ENCODE measurements at places on chromosomes 12 and 14.
A peak's percentile ranks its signal among the peaks of the same experiment; 100 is the strongest.

DNA sequence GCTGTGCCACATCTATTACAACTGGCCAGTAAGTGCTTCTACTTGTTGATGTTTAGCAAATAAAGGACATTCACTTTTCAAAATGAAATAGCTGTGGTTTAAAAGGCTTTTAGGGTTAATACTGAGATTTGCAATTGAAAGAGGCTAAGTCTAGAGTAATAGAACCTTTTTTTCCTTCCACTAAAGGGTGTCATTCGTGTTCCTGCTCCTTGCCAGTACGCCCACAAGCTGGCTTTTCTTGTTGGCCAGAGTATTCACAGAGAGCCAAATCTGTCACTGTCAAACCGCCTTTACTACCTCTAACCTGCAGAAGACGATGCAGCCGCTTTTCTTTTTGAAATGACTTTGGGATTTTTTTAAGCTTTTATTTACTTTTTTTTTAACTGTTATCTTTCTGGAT lies 33.6 kb downstream of the PIWIL1 start:
- no peak for DNase-seq

DNA sequence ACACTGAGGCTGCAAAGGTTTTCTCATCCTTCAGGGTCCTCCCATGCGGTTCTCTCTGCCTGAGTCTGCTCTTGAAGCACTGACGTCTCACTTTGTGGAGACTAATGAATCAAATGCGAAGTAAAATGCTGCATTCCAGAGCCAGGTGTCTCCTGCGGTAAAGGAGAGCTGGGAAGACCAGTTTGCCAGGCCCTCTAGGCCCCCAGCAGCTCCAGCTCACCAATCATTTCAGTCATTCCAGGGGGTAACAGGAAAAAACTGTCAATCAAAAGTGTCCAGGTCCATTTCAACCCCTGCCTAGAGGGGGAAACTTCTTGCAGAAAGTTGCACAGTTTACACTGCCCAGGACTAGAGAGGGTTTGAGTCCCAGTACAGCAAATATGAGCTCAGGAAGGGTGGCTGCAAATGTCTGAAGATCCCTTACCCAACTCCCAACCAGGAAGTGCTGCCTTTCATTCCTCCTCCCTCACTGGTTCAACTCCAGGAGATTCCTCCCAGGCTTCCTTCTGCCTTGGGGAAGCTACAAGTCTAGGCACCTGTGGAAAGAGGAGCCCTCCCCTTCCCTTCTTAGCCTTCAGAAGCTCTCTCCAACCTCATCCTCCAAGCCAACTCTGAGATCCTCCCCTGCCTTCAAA lies 2.7 kb upstream of the NXPH4 start:
- no peak for DNase-seq

GRCh38 chr14:79278286-79278797 lies 933.0 kb downstream of the DIO2 start:
- no peak for DNase-seq

DNA sequence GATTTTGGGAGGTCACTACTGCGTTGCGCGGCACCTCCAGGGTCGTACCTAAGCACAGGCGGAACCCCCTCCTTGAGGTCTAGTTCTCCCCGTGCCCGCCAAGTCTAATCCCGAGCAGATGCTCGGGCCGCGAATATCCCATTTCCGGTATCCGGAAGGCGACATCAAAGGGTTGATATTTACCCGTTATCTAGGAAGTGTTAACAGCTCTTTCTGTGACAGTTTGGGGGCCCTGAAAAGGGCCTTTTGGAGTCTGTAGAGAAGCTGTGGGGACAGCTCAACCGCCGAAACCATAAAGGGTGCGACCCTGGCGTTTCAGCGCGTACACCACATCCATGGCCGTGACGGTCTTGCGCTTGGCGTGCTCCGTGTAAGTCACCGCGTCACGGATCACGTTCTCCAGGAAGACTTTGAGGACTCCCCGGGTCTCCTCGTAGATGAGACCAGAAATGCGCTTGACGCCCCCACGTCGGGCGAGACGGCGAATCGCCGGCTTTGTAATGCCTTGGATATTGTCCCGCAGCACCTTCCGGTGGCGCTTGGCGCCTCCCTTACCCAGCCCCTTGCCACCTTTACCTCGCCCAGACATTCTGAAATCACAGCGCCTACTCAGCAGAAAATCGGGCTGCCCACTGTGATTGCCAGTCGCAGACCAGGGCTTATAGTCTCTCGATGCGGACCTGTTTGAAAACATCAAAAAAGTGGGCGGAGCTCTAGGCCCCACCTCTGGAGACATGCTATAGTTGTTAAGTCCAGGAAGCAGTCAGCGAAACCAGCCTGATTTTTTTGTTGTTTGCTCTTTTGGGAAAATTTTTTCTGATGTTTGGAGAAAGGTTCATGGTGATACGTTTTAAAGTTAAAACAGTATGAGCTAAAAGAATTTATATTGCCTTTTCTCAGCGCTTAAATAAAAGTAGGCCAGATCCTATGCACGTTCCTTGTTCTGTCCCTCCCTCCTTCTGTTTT lies 32.5 kb downstream of the WBP11 start:
- peak; percentile 92 for DNase-seq

DNA sequence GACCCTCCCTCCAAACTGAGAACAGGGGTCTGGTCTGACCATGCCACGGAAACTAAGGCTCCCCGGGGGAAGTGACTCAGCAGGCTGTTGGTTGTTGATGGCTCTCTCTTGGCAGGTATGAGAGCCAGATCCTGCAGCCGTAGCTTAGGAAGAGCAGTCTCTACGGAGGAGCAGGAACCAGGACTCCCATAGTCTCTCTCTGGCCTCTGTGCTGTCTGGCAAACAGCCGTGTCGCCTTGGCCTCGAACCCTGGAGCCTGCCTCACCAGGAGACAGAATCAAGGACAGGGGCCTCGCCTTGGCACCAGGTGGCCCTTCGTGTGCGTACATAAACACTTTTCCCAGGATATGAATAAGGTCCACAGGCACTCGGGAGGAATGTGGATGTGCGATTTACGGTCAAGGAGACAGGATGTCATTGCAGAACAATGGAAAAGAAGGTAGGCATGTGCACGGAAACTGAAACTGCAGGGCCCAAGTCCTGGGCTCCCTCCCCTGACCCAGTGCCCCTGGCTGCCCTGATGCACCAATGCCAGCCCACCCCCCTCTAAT lies 7.9 kb downstream of the VWF start:
- no peak for DNase-seq

GRCh38 chr14:31084385-31084784 lies 58.2 kb upstream of the STRN3 start:
- no peak for DNase-seq

DNA sequence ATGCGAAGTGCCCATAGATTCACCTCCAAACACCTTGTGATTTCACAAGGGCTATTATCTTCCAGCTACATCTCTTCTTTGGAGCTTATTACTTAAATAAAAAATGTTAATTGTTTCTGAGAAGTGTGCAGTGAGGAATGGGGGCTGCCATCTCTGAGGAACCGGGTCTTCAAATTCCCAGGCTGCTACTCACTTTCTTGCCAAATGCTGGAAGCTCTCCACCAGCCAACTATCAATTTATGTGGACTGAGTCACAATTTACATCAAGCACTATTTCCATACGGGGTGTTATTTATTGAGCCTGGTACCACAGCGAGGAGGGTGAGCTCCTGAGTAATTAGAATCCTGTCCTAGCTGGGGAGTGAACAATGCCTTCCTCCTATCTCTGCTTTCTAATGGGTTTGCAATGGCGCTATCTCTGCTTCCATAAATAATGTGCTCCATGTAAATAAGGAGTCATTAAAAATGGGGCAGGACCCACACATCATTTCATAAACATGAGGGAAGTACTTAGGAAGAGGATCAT lies 898.3 kb downstream of the VRK1 start:
- DNase-seq: no peak

GRCh38 chr14:31827325-31827724 lies 249.8 kb upstream of the ARHGAP5 start:
- no peak for DNase-seq

DNA sequence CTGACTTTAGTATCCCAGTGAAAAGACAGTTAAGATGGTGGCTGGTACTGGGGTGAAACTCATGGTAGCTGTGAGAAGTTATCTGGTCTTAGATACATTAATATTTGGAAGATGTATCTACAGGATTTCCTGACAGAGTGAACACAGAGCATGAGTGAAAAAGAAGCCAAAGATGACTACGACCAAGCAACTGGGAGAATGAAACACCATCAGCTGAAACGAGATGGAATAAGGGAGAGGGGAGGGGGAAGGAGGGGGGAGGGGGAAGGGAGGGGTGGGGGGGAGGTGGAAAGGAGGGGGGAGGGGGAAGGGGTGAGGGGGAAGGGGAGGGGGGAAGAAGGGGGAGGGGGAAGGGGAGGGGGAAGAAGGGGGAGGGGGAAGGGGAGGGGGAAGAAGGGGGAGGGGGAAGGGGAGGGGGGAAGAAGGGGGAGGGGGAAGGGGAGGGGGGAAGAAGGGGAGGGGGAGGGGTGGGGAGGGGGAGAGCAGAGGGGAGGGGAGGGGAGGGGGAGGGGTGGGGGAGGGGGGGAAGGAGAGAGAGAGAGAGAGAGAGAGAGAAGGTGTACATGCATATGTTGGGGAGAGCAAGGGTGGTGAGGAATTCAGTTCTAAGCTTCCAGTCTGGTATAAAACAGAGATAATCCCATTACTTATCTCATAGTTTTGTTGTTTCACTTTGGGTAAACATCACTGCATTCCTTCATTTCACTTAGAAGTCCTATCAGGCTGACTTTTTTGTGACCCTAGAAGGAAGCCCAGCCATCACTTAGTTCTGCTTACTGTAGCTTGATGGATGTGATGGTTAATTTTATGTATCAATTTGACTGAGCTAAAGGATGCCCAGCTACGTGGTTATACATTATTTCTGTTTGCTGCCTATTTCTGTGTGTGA lies 73.9 kb downstream of the SPPL3 start:
- DNase-seq: no peak

DNA sequence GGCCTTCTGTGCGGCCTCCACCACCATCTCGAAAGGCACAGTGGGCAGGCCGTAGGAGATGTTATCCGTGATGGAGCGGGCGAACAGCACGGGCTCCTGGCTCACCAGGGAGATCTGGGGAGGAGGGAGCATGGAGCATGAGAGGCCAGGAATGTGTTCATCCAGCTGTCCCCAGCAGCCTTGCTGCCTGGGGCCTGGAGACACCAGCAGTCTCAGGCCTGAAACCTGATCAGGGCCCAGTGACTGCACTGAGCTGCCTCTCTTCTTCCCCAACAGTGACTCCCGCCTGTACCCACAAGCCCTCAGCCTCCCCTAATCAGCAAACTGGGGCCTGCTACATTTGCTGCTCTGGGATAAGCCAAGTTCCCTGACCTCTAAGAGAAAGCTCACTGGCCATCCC lies 30.9 kb downstream of the ABCB9 start:
- no peak for DNase-seq

DNA sequence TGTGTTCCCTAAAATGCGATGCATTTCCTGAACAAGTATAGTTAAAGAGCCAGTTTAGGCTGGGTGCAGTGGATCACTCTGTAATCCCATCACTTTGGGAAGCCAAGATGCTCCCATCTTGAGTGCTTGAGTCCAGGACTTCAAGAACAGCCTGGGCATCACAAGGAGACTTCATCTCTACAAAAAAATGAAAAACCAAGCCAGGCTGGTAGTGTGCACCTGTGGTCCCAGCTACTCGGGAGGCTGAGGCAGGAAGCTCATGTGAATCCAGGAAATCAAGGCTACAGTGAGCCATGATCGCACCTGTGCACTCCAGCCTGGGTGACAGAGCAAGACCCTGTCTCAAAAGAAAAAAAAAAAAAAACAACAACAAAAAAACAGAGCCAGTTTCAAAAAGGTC lies 26.3 kb downstream of the HECTD1 start:
- DNase-seq: no peak

DNA sequence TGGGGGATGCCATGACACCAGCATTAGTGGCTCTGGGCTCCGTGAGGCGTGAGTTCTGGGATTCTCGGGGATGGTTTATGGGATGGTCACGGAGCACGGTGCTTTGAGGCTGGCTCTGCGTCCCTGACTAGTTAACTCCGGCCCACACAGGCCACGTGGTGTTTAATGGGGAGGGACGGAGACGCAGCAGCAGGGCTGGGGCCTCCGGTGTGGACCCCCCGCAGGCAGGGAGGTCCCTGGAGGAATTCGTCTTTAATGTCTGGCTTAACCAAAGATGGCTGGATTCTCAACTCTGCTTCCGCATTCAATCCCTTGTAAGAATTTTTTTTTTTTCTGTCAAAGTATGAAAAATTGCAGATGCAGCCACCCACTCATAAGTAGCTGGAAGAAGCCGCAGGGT lies 86.4 kb upstream of the RFLNA start:
- DNase-seq: no peak

DNA sequence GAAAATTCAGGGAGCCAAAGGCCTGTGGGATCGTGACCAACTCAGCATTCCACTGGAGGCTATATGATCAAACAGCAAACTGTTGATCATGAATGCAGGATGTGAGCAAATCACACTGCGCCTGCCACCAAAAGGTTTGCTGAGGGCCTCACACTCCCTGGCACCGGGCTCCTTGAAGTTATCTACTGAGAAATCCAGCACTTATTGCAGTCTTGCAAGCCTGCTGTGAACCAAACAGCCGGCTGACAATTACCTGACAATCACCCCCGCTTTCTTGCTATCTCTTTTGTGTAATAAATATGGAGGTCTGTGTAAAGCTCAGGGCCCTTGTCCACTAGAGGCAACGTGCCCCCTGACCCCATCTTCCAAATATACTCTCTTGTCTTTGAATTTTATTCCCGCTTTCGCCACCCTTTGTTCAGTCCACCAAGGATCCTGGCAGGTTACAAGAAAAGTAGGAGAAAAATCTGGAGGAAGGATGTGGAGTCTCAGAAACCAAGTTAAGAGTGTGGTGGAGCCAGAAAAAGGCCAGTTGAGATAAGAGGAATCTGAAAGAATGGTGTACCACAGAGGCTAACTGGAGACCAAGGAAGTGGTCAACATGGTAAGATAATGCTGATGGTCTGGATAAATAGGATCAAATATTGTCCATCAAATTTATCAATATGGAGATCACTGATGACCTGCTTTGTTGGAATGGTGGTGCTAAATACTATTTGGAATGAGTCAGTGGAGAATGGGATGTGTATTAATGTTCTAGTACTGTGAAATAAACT lies 229.2 kb downstream of the ALX1 start:
- no peak for DNase-seq

GRCh38 chr12:19710811-19711793 lies 271.8 kb downstream of the AEBP2 start:
- no peak for DNase-seq

- no peak for DNase-seq
Measured at GRCh38 chr12:54195080-54195736, 6.4 kb upstream of the SMUG1 start.

GRCh38 chr12:103840876-103841689 lies at the start of gene NT5DC3:
TSS of gene NT5DC3 (minus strand) at chr12:103841234. CDS start at chr12:103841156, 78 bp downstream.
- DNase-seq: peak; percentile 84

DNA sequence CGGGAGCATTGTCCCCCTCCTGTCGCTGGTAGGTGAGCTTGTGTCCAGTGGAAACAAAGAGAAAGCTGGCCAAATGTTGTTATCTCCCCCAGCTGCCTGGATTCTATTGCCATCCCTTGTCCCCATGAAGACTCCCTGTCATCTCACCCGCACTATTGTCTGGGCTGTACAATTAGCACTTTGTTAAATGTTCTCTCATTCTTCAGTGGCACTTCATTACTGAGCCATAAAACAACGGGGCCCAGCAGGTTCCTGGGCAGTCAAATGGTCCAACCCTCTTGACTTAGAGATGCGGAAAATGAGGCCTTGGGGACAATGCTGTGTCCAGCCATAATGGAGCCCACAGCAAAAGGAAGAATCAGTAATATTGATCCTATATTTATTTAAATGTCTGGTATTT lies 13.2 kb upstream of the COL2A1 start:
- DNase-seq: no peak
